ENCODE measurements at places on chromosomes 5 and 9.

DNA sequence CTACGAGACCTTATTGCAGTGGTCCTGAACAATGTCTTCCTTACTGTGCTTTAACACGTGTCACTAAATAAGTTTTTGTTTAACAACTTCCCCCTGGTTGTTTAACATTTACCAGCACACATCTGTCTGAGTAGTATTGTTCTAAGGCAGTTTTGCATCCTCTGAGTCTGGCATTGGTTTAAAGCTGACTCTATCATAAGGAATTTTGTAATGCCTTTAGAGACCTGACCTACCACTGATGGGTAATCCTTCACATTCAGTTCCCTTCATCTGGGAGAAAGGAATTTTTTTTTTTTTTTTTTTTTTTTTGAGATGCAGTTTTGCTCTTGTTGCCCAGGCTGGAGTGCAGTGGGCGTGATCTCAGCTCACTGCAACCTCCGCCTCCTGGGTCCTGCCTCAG, 20.0 kb upstream of the PCAT7 start:
- no peak for DNase-seq

DNA sequence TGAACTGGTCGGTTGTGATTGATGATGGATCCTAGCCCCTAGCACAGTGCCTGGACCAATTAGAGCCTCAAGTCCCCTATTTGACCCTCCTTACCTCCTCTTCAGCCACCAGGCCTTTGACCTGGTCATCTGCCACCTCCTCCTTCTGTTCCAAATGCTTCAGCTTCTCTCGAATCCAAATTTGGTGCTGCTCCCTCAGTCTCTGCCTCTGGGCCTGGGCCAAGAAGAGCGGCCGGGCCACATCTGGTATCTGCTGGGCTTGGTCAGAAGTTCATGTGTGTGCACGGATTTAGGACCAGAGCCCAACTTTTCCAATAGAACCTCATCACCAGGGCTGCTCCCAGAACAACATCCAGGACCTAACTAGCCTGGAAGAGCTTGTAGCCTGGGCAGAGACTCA, 6.5 kb downstream of the SLC35A4 start:
- DNase-seq: no peak

DNA sequence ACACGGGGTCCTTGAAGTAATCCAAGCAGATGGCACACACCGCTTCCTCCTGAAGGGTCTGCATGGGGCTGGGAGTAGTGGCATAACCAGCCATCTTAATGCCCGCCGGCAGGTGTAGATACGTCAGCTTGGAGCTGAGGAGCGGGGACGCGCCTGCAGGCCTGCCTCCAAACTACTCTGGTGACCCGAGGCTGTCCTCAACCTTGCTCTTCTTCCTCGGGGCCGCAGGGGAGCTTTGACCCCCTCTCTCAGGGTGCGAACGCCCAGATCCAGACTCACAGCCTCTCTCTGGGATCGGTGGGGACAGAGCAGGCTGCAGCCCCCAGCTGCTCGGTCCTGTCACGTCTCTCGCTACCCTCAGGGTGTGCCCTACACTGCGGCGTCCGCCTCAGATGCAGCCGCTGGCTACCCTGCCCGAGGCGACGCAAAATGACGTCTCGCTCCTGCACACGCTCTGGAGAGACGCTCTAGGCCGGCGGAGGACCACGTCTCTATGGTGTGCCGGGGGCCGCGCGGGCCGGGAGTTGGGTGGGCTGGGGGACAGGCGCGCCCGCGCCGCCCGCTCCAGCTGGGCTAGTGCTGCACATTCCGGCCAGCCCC, at the start of gene TRIM52:
TRIM52 (minus strand) TSS at position 424 of the 600 bp plus-strand sequence; CDS start at position 94, 330 bp downstream.
- no peak for DNase-seq

- no peak for DNase-seq
Measured at GRCh38 chr9:92165484-92165883, 50.3 kb upstream of the SPTLC1 start.

GRCh38 chr5:123964884-123965283, 452.9 kb downstream of the CSNK1G3 start:
- no peak for DNase-seq

DNA sequence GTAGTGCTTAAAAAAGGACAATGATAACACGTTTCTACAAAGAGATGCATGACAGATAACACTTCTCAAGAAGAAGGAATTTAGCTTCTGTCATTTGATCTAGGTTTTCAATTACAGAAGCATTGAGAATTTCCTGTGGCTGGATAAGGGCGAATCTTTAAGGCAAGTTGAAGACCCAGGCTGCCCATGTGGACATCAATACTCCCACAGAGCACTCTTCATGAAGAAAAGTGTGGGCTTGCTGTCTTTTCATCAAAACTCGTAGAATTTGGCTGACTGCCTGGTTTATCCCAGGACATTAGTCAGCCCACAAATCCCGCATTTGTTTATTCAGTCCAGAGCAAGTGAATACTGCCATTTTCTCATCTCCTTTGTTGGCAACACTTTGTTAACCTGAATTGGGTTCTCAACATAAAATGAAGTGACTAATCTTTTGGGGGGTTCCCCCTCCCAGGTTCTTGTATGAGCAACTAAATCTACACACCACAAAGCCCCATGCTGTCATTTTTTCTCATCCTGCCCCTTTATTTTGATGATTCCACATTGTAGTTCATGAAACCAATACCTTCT, 43.4 kb upstream of the CDKN2B start:
- DNase-seq: no peak
